Stimulated activated CD8-positive, alpha-beta memory T cell treated with anti-CD3 and anti-CD28 coated beads, Interleukin-7, amount 100 ng/mL, for 1 hour (primary cell): ENCODE measurements at places on chromosomes 6 and 20.

DNA sequence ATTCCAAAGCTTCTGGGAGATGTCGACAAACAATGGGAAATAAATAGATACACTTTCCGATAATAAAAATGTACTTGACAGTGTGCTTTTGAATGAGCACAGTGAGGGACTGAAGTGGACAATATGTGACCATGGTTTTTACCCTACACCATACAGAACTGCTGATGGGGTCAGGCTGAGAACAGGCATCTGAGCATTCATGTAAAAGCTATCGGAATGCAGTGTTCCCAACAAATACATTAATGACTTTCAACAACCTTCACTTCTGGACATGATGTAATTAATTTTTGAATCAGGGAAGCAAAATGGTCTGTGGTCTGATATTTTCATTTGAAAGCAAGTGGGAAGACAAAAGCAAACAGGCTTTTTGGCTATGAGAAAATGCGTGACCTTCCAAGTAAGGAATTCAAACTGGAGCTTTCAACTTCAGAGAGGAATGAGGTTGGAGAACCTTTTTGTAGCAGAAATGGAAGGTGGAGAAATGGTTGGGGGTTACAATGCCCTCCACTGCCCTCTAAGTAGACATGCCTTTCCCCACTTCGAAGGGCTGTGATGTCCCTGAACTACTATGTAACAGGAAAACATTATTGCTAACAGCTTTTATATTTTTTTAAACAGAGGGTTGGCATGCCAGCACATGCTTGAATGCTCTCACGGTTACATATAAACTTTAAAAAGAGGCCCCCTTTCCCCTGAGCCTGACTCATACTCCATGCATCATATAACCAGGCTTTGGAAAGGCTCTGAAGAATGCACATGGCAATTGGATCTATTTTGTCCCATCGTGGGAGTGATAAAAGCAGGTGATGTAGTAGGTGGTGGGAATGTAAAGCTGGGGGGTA lies 203.5 kb upstream of the CITED2 start:
- DNase-seq, result no peak

- DNase-seq, result no peak
These were observed 973 bp upstream of the BRD2 start for GRCh38 chr6:32967151-32968091.

GRCh38 chr6:15077961-15078360 lies 167.9 kb upstream of the JARID2 start:
- no peak for DNase-seq

- DNase-seq, result no peak
These were observed 325.3 kb downstream of the PRL start for GRCh38 chr6:21971541-21971940.

DNA sequence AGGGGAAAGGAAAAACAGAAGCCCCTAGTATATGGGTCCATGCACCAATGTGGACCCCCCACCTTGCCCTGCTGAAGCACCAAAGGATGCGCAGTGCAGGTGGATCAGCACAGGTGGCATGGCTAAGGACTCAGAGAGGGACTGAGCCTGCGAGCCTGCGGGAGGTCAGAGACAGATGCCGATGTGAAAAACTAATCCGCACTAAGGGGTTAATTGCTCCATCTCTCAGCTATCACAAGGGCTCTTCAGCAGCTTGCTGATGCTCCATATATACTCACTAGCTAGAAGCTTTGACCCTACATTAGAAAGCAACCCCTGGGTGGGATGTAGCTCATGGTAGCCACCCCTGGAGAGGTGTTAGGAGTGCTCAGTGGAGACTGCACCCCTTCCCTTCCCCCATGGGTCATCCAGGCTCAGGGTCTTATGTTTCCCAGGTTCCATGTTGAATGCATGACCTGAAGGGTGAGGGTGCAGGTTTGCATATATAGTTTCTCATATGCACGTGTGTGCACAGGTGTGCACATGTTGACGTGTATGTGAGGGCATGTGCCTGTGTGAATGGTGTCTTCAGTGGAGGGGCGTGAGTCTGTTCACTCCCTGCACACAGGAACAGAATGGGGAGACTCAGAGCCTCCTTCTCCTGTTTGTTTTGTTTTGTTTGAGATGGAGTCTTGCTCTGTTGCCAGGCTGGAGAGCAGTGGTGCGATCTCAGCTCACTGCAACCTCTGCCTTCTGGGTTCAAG lies 13.4 kb upstream of the IP6K3 start:
- DNase-seq, result no peak

DNA sequence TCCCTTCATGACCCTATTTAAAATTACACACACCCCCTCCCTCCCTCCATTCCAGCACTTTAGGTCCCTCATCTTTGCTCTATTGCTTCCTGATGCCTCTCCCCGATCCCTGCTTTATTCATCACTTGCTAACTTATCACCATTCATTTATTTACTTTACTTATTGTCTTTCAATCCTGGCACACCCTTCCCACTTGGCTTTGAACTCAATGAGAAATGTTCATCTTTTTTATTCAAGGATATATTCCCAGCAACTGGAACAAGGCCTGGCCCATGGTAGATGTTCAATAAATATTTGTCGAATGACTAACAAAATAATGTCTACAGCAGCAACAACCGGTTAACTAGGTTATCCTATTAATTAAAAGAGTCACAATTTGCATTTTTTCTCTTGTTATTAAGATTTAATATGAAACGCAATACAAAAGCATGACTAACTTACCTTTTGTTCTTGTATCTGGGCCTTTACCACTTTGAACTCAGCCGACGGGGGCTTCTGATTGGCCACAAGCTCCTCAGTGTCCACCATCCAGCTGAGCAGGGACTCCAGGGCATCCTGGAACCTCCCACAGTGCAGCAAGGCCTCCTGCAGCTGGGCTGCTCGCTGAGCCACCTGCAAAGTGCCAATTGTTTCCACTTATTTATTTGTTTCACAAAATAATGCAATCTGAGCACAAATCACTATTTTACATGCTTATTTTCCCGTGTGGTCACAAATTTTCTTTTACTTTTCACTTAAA lies 107.8 kb downstream of the DST start:
- no peak for DNase-seq

GRCh38 chr6:1317302-1317815 lies 5.5 kb downstream of the FOXQ1 start:
- DNase-seq, result no peak
